Non-pigmented ciliary epithelial cell (primary cell): ENCODE measurements at places on chromosomes 2 and 18.

- no peak for DNase-seq
Observed at GRCh38 chr2:136065384-136065783, 52.6 kb downstream of the CXCR4 start.

- DNase-seq = no peak
Observed at GRCh38 chr18:63505566-63506335, 29.0 kb downstream of the SERPINB5 start.

DNA sequence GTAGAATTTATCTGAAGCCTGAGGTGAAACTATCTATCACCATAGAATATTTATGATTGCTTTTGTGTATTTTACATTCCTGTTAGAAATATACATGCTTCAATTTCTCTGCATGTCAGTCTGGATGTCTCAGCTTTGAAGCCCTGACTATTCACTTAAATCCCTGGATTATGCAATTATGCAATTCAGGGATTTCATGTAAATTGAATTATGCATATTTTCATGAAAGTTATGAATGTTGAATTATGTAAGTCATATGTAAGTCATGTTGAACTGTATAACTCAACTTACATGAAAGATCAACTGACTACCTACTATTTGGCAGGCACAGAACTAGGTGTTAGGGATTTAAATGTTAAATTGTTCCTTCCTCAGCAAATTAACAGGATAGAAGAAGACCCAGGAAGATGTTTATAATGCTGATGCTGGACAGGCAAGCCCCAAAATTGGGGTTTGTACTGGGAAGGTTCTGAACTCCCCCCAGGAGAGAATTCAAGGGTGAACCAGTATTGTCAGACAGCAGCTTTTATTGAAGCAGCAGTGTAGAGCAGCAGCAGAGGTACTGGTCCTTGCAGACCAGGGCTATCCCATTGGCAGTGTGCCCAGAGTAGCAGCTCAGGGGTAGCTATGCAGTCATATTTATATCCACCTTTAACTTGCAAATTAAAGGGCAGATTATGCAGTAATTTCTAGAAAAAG is 236.5 kb downstream of the ZNF804A start:
- no peak for DNase-seq

DNA sequence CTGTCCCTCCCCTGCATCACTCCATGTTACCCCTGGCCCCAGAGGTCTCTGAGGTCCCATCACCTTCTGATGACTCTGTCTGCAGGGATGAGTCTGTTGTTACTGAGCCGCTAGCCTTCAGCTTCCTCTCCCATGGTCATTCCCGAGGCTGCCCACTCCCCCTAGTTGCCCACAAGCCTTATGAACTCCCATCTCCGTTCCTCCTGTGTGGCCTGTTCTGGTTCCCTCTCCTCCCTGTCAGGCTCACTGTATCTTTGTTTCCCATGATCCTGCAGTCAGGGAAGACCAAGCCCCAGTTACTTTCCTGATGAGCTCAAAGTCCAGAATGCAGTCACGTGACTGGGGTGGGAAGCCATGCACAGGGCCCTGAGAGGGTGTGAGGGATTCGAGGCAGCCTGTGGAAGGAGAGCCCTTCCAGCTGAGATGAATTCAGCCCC is 39.5 kb downstream of the INPP4A start:
- DNase-seq = no peak

DNA sequence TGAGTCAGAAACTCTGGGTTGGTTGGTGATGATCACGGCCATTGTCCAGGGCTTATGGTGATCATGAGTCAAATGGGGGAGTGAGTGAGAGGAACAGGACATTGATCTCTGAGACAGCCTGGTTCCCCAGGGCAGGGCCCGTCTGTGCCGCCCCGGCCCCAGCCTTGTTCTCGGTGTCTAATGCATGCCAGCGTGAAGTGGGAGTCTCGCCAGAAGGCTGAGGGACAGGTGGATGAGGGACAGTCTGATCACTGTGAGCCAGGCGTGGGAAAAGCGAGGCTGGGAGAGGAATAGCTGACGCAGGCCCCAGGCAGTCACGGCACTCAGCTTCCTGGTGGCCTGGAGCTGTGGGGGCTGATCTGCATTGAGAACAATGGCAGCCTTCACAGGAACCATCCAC is 208.3 kb upstream of the HDAC4 start:
- DNase-seq = no peak

GRCh38 chr2:177964892-177965291 is 107.7 kb downstream of the PDE11A start:
- DNase-seq = no peak

DNA sequence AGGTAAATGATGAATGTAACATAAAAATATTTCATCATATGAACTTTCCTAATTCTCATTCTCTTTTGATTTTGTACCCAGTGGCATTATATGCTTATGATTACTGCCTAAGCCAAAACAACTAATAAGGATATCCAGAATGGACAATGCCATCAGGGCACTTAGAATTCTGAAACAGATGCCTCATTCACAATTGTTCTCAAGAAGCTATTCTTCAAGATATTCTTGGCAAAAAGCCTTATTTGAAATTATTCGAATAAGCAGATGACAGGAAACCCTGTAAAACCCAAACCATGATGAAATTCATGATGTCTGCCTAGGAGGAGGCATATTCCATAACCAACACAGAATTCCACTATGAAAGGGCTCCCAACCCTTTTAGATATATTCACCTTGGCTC is 353.2 kb upstream of the TRIB2 start:
- no peak for DNase-seq

DNA sequence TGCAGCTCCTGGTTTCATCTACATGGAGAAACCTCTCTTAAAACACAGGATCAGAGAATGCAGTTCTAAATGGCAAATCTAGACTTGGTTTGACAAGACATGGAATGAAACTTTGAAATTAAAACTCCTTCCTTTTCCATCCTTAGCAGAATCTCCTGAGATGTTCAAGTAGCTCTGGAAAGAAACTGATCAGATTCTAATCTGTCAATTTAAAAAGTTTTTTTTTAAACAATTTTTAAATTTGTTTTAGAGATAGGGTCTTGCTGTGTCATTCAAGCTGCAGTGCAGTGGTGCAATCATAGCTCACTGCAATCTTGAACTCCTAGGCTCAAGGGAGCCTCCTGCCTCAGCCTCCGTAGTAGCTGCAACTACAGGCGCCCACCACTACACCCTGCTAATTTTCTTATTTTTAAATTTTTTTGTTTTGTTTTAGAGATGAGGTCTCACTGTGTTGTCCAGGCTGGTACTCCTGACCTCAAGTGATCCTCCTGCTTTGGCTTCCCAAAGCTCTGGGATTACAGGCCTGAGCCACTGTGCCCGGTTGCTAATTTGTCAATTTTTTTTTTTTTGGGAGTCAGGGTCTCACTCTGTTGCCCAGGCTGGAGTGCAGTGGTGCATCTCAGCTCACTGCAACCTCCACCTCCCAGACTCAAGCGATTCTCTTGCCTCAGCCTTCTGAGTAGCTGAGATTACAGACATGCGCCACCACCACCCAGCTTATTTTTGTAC is 216.7 kb downstream of the TGIF1 start:
- DNase-seq = no peak

- no peak for DNase-seq
Observed at GRCh38 chr18:75304678-75305557, 94.3 kb downstream of the TSHZ1 start.

- no peak for DNase-seq
Observed at GRCh38 chr2:69815717-69816116, 13.7 kb upstream of the GMCL1 start.

DNA sequence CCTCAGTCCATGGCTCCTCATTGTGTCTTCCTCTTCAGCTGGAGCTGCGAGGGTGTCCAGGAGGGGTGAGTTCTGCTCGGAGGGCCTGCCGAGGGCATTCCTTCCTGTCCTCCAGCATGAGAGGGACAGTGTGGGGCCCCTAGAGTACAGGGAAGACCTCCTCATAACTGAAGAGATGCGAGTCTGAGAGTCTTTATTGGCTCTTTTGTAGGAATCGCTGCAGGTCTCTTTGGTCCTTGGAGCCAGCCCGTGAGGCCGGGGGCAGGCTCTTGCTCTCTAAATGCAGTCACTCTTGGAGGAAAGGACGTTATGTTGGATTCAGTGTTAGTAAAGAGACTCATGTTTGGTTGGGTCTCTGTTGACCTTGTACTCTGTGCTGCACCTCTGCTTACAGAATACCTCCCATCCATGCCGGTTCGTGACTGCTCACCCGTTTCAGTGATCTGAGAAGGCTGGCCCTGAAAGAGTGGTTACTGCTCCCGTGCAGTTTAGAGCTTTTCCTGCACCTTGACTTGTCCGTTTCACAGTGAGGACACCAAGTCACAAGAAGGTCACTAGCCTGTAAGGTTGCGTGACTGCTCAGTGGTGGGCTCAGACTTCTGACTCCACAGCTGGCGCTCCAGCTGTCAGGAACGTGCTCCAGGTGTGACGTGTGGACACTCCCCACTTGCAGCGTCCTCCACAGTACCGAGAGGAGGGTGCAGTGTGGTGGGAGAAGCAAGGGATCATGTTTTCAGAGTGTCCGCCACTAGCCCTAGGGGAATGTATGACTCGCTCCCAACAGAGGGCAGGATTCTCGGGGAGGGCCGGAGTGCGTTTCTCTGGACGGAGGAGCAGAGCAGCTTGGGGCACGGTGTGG is 7.8 kb downstream of the ATG4B start:
- DNase-seq = no peak

GRCh38 chr2:80326861-80327260 is 22.3 kb upstream of the LRRTM1 start:
- DNase-seq = no peak

GRCh38 chr2:201966691-201967438 is 66.8 kb upstream of the FZD7 start:
- no peak for DNase-seq

GRCh38 chr2:105307962-105308361 is 21.6 kb downstream of the TGFBRAP1 start:
- no peak for DNase-seq

GRCh38 chr18:27862041-27862682 is 314.8 kb downstream of the CDH2 start:
- DNase-seq = no peak

DNA sequence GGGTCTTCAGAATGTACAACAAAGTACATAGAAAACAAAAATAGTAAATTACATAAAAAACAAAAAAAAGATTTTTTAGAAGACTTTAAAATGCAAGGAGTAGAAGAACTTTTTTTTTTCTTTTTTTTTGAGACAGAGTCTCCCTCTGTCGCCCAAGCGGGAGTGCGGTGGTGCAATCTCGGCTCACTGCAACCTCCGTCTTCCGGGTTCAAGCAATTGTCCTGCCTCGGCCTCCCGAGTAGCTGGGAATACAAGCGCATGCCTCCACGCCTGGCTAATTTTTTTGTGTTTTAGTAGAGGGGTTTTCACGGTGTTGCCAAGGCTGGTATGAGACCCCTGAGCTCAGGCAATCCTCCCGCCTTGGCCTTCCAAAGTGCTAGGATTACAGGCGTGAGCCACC is 104.5 kb upstream of the ZC3H15 start:
- DNase-seq = no peak

DNA sequence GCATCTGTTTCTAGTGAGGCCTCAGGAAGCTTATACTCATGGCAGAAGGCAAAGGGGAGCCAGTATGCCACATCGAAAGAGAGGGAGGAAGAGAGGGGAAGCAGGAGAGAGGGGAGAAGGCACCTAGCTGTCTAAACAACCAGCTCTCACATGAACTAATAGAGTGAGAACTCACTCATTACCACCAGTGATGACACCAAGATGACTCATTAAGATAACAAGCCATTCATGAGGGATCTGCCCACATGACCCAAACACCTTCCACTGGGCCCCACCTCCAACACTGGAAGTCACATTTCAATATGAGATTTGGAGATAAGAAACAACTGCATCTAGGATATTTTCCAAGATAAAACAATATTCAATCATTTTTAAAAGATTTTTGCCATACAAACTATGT is 753.9 kb upstream of the ZEB2 start:
- DNase-seq = no peak

DNA sequence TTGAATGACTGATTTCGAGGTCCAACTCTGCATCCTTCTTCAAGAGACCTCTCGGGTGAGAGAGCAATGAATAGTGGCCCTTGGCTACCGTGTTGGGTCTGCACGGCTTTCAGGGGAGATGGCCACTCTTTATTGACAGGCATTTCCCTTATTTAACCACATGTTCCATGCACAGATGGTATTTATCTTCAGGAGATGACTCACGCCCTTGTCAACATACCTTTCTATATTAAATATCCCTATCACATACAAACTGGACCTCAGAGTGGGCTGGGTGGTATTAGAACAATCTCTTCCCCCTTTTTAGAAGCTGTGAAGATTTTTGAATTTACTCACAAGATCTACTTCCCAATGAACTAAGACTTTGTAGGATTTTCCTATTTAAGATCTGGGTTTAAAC is 109.6 kb upstream of the CDC42EP3 start:
- no peak for DNase-seq

GRCh38 chr2:199810422-199811171 is 40.4 kb downstream of the FTCDNL1 start:
- no peak for DNase-seq

GRCh38 chr2:70569559-70569958 is 15.9 kb upstream of the TGFA start:
- no peak for DNase-seq

- no peak for DNase-seq
Observed at GRCh38 chr2:118604811-118605210, 242.6 kb downstream of the EN1 start.

DNA sequence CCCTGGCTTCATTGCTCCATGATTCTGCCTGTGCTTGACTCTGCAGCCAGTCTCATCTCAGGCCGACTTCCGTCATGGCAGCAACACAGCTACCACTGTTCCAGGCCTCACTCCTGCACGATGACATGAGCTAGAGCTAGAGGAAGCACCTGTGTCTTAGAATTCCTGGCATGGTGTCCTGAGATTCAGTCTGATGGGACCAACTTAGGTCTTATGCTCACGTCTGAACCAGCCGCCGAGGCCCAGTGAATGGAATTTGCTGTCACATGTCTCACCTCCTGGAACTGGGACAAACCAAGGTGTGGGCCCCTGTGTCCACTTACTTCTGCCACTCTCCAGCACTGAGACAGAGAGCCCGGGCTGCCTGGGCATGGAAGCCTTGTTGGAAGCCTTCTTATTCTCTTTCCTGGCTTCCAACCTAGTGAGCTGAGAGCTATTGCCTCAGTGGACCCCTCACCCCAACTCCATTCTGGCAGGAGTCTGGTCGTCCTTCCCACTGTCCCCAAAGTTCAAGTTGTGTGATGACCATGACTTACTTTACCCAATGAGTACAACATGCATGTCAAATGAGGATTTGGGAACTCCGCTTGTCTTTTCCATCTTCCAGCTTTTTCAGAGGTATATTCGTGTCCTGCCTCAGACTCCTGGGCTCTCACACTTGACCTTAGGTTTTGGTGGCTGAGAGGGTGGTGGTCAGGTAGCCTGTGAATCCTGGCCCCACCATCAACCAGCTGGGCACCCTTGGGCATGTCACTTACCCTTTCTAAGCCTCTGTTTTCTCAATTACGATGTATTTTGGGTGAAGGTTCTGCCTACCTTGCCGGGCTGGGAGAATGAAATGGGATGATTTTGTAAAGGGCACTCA is 39.1 kb upstream of the HS6ST1 start:
- no peak for DNase-seq
